Stimulated activated naive CD8-positive, alpha-beta T cell treated with anti-CD3 and anti-CD28 coated beads, Interleukin-15, amount 100 ng/mL, for 72 hours (primary cell): ENCODE measurements at places on chromosomes 16 and 17.

DNA sequence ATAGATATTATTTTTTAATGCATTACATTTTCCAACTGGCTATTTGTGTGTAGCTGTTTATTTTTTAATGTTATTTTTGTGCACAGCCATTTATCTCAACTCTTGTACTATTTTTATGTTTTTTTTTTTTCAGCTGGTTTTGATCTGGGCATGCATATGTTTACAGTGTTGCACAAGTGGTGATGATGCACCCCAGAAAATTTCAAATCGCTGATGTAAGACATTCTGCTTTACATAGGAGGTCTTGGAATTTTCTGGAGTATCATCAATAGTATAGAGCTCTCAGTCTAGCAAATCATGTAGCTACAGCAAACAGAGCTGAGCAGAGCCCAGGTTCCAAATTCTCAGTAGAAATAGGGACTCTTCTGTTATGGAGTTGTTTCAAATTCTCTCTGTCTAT is 30.2 kb downstream of the CACNG5 start:
- no peak for DNase-seq

DNA sequence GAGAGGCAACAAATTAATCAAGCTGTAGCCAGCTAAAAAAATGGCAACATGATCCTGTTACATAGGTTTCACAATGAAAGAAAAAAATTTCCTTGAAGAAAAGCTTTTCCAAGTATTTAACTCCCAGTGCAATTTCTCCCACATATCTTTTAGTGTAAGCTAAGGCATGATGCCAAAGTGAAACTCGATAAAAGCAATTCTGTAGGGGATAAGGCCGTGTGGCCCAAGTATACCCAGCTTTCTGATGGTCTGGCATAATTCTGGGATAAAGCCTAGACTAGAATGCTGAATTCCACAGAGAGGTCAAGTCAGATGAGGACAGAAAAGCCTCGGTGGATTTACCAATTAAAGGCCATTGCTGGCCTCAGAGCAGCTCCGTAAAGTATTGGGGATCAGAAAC is 36.2 kb downstream of the CTCF start:
- DNase-seq: no peak

DNA sequence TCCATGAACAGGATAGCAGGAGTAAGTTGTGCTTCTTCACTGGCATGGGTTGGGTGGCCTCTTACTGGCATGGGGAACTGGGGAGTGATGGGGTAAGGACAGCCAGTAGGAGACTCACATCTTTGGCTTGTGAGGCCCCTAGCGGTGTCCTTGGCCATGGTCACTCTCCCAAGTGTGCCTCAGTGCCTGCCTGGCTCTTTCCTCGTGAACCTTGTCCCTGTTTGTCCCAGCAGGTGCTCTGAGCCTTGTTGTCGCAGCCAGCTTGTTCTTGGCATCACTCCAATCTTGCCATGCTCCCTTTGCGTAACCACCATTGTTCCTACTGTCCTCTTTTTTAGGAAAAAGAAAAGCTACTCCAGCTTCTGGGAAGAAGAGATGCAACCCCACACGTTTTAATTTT is 53.6 kb upstream of the SDK2 start:
- no peak for DNase-seq

DNA sequence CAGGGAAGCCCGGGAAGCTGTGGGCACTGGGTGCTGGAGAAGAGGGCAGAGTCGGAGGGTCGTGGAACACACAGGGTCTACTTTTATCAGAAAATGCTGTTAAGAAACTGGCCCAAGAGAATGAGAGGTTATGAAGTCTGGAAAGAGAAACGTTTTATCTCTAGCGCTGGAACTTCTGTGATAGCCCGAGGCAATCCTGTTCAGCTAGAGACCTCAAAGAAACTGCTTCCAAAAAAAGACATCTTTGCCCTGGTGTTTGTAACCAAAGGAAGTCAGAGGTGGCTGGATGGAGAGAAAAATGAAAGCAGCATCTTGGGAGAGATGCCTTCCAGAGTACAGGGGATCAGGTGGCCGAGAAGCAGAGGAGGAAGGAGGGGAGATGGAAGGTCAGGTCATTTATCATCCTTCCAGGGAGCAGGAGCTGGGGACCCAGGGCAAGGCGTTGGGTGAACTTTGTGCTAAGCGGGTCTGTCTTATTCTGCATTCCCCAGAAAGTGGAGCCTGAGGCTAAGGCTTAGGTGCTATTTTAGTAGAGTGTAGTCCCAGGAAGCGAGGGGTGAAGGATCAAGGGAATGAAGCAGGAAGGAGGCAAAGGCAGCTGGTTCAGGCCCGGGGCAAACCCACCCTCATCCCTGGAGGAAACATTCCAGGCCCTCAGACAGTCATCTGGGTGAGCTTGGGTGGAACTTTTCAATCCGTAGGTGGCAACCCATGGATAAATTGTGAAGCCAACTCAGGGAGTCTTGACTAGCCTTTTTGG is 66.5 kb downstream of the MGAT5B start:
- no peak for DNase-seq

GRCh38 chr17:68094481-68095078 is 59.0 kb downstream of the KPNA2 start:
- no peak for DNase-seq

GRCh38 chr17:42521036-42521435 is 15.0 kb upstream of the NAGLU start:
- no peak for DNase-seq

GRCh38 chr16:4765511-4766474 is 1.2 kb downstream of the ZNF500 start:
- DNase-seq: no peak

DNA sequence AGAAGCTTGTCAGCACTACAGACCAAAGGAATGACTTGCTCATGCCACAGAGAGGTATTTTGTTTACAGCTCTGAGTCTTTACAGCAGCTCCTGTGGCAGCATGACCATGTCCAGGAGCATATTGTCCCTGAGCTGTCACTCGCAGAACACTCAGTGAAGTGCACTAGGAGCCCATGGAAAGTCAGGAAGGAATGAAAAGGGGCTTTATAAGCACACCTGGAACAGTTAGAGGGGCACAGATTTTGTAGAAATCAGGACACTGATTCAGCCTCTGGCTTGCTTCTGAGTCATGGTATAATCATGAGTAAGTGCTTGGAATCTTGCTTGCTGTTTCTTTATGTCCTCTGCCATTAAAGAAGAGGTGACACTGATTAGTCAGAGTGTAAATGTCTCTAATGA is 41.0 kb downstream of the TADA2A start:
- no peak for DNase-seq

DNA sequence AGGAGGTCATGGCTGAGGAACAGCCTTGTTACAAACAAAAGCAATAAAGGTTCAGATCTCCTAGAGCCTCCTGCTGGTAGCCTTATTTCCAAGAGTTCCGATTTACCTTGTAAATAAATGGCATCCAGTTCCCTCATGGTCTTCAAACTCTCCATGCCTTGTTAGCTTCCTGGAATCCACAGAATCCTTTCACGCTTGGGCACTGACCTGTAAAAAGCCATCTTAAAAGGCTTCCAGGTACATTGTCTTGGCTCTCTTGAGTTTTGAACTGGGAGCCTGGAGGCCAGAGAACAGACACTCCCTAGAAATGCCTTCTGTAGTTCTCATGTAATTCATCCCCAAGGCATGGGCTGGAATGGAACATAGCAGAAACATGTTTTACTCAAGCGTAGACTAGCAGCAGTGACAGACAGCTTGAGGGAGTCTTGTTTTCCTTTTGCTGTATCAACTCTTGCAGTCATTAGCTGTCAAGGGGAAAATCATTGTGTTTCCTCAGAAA is 207.9 kb downstream of the SNX29 start:
- no peak for DNase-seq

- no peak for DNase-seq
Measured at GRCh38 chr16:27980076-27980775, 83.3 kb downstream of the GSG1L start.

DNA sequence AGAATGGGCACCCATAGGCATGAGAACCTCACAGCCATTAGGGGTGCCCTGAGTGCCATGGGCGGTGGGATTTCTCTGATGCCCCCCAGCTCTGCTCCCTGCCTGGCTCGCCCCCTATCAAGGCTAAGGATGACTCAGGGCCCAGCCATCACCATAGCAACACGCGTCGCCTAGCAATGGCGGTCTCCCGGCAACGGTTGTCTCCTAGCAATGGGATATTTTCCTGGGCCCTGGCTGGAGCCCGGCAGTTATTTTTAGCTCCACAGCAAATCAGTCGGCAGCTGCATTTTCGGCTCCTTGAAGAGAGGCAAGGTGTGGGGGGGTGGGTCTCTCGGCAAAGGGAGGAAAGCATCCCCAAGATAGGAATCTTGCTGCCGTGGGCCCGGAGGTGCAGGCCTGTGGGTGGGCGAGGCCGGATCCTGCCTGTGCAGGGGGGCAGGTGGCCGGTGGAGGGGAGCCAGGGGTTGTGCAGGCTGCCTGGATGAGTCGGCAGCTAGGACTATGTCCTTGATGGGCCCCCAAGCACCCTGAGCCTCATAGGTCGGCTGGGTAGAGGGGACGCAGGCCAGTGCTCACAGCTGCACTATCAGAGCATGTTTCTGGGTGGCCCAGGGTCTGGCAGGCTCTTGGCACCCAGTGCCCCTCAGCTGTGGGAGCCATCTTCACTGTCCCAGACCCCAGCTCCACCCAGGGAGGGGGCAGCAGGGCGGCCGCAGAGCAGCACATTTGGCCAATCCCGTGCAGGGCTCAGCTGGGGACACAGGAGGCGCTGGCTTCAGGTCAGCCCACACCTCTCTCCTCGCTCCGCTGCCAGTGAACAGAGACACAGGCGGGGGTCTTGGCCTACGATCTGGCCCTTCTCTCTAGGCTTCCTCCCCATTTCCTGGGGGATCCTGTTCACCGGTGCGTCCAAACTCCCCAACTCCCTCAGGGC is 4.2 kb upstream of the FBXL16 start:
- no peak for DNase-seq
